ENCODE measurements at places on chromosomes 11 and 22.

DNA sequence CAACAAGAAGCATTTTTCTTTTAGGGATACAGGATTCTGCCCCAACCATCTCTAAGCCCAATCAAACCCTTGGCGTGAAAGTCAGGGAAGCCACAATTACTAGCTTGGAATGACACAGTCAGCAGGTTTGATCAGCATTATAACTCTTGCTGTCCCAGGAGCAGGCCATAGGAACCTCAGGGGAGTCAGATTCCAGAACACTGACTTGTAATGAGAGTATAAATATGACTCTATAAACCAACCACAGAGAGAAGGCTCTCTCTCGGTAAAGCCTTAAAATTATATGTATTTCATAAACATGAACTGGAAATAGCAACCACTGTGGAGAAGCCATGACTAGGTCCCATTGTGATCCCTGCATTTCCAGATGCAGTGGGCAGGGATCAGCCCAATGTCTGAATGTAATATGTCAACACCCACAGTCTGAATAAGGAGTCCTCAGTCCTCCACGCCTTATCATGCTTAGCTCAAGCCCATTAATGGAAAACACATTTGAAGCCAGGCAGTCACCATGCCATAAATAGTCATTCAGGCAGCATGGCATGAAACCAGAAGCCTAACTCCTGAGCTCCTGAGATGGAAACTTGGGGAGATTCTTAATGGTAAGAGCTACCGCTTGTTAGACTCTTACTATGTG is 99.1 kb upstream of the MTNR1B start:
- DNase-seq, result no peak

DNA sequence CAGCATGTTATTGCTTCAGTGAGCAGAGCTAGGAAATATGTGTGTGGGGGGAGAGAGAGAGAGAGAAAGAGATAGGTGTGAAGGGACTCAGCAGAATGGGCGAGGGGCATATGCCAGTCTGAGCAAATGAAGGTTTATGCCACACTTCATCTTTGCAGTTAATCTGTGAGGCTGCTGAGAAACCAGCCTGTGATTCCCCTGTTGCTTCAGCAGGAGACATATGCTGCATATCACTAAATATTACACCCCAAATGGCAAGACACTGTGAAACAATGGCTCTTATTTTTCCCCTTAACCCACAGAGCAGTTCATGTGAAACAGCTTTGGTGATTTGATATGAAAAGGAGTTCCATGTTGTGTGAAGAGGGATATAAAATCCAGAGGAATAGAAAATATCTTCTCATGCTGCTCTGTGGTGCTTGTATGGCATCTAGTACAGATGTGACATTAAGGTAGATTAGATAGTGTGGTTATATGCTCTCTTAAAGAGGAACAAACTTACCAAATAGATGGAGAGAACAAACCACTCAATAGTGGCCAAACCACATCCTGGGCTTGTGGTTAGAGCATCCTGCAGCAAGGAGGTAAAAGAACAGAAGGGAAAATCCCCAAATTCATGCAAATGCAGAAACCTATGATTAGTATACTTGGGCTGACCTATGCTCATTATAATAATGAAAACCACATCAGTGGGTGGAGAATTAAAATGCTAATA is 864.2 kb downstream of the FAM181B start:
- no peak for DNase-seq

GRCh38 chr11:121344824-121345223 is 52.3 kb downstream of the SC5D start:
- no peak for DNase-seq

DNA sequence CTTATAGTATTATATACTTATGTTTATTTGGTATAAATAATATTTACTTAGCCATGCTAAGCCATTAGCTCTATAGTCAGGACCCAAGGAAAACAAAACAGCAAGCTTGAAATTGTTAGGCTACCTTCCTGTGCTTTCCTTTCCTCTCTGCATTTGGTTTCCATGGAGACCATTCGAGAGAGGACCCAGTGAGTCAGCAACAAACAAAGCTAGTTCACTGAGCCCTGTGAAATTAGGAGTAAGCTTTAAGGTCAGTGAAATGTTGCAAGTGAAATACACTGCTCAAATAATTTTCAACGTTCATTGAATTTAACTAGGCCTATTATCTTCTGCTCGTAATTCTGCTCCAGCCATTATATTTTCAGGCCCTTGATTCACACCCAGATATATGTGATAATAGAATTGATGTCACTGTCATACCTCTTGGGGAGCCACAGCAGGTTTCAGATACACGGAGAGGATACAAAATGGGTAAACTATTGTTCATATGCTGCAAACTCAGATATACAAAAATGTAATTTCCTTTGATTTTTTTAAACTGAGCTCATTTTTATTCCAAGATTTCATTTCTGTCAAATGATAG is 9.1 kb upstream of the OR10D3 start:
- DNase-seq, result no peak

DNA sequence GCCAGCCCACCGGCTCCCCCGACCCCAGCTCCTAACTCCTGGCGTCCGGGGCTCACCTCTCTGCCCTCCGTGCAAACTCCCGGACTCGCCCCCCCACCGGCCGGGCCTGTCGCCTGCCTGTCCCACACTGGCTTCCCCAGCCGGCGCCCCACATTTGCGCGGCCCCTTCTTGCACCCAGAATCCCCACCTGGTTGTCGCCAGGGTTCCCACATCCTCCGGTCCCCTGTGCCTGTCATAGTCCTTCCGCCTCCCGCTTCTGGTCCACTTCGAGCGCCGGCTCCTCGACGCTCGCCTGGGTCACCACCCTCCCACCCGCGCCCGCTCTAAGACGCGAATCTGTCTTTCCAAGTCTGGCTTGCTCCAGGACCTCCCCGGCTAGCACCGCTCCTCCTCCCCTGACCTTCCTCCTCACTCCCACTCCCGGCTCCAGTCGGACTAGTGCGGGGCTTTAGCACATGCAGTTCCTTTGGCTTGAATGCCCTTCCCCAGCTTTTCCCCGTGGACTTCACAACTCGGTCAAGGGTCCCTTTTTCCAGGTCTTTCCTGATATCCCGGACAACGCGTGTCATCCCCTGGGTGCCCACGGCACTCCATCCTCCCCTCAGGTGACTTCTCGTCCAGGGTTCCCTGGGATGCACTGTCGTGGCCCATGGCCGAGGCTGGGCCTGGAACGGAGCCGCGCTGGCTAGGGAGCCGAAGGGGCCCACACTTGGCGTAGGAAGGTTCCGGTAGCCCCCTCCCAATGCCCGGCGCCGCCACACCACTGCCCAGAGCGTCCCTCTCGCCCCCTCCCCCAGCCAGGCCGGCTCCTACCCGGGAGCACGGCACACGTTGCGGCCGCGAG is 635 bp downstream of the SCARF2 start:
- no peak for DNase-seq

- DNase-seq, result no peak
Measured at GRCh38 chr11:121152764-121153163, 51.7 kb downstream of the TECTA start.

DNA sequence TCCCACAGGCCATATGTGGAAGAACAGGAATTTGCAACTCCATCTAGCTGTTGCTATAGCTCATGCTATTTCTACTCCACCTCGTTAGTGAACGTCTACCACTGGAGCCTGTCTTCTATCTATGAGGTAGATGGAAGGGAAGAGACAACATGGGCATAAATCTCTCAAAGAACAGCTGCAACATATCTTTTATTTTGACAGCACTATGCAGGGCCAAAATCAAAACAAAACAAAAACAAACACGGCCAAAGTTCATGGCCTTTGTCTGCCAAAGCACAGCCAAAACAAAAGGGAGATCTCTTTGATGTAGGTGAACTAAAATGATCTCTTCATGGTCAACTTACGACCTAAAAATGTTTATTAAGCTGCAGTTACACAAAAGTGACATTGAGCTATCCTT is 215.2 kb upstream of the MPPED2 start:
- no peak for DNase-seq

DNA sequence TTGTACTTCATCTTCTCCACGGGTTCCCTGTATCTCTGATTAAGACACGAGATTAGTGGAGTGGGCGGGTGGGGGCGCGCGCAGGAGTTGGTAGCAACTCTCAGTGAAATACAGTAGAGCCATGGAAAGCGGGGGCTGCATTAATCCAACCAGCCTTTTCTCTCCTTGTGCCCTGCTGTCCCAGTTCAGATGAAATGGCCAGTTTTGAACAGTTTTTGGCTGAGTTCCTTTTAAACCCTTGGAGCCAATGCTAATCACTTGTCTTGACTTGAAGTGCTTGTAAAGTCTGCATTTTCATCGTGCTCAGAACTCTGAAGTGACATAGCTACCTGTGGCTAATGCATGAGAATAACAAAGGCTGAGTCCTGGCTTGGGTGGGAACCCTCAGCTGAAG is 734 bp upstream of the TMEM123 start:
- DNase-seq, result no peak

- no peak for DNase-seq
Measured at GRCh38 chr22:30701872-30702271, 7.2 kb downstream of the OSBP2 start.

DNA sequence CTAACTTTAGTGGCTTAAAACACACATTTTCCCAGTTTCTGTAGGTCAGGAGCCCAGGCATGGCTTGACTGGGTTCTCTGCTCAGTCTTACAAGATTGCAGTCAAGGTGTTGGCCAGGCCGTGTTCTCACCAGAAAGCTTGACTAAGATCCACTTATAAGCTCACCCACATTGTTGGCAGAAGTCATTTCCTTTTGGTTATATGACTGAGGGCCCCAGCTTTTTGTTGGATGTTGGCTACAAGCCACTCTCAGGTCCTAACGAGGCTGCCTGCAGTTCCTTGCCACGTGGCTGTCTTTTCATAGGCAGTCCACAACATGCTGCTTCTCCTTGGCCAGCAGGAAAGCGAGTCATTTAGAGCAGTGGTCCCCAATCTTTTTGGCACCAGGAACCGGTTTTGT is 79.3 kb upstream of the CRTAM start:
- DNase-seq, result no peak

DNA sequence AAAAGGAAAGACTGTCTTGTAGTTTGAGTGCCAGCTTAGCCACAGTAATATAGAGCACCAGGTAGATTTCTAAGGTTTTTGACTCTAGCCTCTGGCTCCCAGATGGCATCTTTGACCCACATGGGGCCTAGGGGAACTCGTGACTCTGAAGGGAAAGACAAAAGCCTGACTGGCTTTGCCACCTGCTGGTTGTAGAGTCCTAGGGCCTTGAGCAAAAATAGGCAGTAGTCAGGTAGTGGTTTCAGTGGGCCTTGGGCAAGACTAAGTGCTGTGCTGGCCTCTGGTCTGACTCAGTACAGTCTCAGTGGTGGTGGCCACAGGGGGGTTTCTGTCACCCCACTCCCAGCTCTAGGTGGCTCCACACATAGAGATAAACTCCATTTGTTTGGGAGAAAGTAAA is 349.4 kb downstream of the FAM181B start:
- no peak for DNase-seq

DNA sequence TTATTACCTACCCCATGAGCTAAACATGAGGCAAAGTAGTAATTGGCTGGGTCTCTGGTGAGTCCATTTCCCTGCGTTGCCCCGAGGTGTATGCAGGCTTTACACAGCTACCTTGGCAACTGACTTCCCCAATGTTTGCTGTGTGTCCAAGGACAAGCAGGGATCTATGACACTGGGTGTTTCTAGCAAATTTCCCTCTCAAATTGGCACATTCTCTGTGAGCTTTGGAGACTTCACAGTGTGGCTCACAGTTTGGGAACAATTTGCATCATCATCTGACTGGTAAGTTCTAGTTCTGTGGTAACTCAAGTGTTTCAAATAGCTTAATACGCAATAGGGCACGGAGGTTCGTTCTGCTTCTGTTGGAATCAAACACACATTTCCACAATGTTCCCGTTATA is 12.5 kb downstream of the NNMT start:
- DNase-seq, result no peak

- no peak for DNase-seq
Measured at GRCh38 chr11:128940156-128940555, 2.5 kb downstream of the TP53AIP1 start.

DNA sequence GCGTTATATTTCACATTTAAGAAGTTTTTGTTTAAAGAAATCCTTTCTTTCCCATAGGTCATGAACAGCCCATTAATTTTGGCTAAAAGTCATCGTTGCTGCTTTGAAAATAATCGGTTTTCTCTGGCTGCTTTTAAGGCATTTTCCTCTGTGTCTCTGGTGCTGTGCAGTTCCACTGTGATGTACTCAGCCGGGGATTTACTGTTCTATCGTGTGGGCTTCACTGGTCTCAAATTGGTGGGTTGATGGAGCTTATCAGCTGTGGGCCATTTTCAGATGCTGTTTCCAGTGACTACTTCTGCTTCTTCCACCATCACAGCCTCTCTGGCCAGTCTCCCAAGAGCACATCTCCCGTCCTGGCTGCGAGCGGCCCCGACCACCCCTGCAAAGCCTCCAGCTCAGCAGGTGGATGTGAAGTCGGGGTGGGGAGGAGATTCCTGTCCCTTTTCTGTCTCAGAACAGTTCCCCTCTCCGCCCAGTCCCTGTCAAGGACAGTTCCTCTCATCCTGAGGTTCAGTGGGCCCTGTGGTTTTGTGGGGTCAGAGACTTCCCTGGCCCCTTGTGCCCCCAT is 20.3 kb downstream of the IFITM10 start:
- no peak for DNase-seq

DNA sequence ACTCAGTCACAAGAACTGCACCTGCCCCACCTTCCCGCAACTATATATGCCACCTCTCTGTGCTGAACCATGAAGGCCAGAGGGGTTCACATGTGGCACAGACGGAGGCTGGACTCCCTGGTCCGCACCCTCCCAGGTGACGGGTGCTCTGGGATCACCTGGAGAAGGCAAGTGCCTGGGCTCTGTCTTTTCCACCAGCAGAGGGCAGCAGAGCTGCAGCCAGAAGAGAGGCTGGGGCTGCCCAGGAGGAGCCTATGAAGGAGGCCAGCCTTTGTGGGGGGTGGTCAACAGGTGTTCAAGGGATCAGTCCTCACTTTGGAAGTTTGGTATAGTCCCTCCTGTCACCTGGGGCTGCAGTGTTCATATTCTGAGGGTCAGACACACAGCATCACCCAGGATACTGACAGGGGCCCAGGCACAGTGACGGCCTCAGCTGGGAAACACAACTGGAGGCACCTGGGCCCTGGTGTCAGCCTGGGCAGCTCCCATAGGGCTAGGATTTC is 39.2 kb upstream of the IGLL5 start:
- peak; percentile 68 for DNase-seq

- DNase-seq, result peak; percentile 8
Measured at GRCh38 chr22:44828193-44828592, 75.8 kb downstream of the ARHGAP8 start.

Measured in right lobe of liver (tissue), 6 donors.